ENCODE measurements at places on chromosomes 3 and 15. TPM values are rescaled to one million over a fixed set of nuclear protein-coding genes. Genes with fewer than 3 reads are reported as not detected.

CYP1A2 gene
- polyA plus RNA-seq: 0.14 TPM

CLDND1 gene
- polyA plus RNA-seq: 139 TPM

SPESP1 gene
- 5.0 TPM for polyA plus RNA-seq

MTMR10 gene
- polyA plus RNA-seq: 69.1 TPM

VWA5B2 gene
- 2.5 TPM for polyA plus RNA-seq

- no peak for DNase-seq
Measured at GRCh38 chr3:87895983-87896382, 162.8 kb downstream of the CGGBP1 start.

DNA sequence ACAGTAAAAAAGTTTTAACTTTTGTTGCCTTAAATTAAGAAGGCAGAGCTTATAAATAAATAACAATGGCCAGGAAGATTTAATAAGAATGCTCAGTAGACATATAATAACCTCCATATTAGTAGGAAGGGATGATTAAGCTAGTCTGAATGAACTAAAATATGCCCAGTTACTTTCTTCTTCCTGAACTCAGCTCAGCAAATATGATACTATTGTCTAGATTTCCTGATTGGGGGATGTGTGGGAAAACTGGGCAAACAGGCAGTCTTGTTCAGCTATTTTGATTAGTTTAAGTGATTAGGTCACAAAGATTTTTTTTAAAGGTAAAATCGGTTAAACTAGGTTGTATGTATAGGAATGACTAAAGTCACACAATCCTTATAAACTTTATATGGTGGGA, 167.2 kb upstream of the SLC2A2 start:
- DNase-seq: no peak

DNA sequence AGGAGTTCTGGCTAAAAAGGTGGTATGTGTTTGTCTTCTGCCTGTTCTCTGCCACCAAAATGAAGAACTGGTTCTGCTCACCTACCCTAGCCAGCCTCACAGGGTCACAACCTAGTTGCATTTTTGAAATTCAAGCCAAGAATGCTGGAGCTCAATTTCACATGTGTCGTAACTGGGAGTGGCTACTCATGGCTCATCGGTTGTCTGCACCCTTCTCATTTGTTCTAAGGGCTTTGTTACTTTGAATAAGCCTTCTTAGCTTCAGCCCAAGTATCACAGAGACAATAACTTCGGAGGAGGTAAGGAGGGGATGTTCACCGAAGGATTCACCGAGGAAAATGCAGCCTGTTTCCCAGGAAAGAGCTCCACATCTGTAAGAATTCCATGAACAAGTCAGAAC, 134.3 kb upstream of the RARB start:
- no peak for DNase-seq

DNA sequence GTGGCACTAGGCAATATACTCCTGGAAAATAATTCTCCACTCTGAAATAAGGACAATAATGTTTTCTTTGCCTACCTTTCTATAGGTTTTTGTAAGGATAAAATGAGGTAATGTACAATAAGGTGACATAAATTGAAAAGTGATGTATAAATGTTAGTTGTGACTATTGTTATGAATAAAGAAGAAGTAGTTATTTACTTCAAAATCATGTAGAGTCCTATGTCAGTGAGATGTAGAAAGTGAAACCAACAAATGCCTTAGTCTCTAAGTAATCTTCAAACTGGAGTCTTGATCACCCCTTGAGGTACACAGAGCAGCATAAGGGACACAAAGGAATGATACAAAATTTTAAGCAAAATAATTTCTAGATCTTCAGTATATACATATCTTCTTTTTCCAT, 60.3 kb upstream of the TP63 start:
- no peak for DNase-seq

DNA sequence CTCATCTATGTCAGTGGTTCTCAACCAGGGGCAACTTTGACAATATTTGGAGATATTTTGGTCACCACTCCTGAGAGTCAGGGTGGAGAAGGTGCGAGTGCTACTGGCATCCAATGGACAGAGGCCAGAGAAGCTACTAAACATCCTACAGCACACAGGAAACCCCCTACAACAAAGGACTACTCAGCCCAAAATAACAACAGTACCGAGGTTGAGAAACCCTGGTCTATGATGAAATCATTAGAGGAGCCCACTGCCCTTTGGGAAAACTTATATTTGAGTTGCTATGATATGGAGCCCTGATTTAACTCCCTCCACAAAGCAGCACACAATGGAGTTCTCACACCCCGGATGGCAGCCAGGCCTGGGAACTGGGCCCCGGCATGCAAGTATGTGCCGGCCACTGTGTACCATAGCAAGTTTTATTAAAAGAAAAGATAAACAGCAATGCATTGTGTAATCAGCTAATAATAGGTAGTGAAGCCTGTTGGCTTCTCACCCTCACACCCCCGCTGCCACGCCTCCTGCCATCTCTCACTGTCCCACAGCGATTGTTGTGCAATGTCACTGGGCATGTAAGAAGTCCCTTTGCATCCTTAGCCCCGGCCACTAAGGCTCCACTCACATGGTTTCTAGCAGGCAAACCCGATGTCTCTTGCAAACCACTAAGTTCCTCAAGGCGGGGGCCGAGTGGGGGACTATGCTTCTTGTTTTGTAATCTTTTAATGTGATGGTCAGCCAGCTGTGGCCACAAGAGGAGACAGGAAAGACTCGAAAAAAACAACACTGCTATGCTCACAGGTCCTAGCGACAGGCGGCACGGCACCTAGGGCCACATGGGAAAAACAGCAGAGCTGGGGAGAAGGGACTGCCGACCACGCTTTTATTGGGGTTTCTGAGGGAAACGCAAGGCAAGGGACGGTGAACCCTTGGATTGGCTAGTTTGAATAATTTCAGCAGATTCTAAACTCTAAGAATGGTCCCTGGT, 110.0 kb downstream of the AQP9 start:
- DNase-seq: no peak
